OCI-LY7 (cell line): ENCODE measurements at places on chromosomes 1 and 21.

GRCh38 chr1:57218487-57219079, 205.3 kb downstream of the DAB1 start:
- no peak for DNase-seq

GRCh38 chr1:16677552-16678431, 11.0 kb upstream of the RNU1-3 start:
- DNase-seq, result peak; percentile 16

- peak; percentile 56 for DNase-seq
These were observed 52.0 kb downstream of the OLIG1 start for GRCh38 chr21:33121715-33122475.

- no peak for DNase-seq
These were observed 5.7 kb upstream of the SVBP start for GRCh38 chr1:42822800-42823392.

- DNase-seq, result peak; percentile 92
These were observed 10.7 kb downstream of the FMOD start for GRCh38 chr1:203340112-203340790.

- no peak for DNase-seq
These were observed 244.4 kb downstream of the FOXD2 start for GRCh38 chr1:47682198-47682597.

DNA sequence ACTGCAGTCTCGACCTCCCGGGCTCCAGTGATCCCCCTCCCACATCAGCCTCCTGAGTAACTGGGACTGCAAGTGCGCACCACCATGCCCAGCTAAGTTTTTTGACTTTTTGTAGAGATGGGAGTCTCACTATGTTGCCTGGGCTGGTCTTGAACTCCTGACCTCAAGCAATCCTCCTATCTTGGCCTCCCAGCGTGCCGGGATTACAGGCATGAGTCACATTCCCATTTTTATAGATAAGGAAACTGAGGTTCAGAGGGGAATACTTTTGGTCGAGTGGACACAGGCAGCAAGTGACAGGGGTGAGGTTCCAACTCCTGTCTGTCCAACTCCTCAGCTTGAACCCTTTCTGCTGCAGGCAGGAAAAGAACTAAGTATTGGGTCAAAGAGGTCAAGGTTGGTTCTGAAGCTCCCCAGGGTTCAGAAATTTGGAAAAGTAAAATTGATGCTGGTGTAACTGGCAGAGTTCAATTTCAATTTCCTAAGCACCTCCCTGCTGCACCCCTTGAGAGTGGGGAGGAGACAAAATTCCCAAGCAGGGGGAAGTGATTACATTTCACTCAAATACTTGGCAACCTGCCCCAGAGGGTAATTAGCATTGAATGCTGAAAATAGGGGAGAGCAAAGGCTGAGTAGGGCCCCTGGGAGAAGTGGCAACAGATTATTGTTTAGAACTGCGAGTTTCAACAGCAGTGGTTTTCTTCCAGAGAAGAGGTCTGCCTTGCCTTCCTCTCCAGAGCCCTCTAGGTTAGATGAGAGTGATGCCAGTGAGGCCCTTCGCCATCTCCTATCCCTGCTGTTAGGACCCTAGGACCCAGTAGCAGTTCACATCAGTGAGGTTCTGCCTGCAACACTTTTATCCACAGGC, 17.5 kb upstream of the ALPL start:
- DNase-seq, result no peak

GRCh38 chr1:19122668-19123067, 87.4 kb downstream of the UBR4 start:
- no peak for DNase-seq

DNA sequence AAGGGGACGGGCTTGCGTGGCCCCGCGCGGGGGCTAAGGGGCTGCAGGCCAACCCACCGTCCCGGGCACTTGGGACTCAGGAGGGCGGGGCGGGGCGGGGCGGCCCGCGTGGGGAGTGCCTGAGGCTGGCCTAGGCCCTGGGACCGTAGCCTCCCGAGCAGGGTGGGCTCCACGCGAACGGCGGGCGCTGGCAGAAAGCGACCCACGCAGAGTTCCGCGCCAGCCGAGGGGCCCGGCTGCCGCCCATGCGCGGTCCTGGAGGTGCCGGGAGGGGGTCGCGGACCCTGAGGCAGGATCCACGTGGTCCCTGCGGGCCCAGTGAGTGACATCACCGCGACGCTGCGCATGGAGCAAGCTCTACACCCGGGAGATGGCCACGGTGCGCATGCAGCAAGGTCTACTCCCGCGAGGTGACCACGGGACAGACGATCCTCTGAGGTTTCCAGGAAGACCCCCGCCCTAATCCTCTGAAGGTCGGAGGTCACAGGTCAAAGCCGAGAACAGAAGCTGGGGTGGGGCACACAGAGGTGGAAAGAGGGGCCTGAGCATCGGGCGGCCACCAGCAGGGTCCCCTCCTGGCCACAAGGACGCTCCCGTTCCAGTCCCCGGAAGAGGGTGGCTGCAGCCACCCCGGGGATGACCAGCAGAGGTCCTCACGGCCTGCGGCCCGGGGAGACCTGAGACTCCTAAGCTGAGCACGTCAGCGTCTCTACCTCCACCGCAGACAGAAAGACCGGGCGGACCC, 13.5 kb upstream of the SLC19A1 start:
- peak; percentile 69 for DNase-seq

DNA sequence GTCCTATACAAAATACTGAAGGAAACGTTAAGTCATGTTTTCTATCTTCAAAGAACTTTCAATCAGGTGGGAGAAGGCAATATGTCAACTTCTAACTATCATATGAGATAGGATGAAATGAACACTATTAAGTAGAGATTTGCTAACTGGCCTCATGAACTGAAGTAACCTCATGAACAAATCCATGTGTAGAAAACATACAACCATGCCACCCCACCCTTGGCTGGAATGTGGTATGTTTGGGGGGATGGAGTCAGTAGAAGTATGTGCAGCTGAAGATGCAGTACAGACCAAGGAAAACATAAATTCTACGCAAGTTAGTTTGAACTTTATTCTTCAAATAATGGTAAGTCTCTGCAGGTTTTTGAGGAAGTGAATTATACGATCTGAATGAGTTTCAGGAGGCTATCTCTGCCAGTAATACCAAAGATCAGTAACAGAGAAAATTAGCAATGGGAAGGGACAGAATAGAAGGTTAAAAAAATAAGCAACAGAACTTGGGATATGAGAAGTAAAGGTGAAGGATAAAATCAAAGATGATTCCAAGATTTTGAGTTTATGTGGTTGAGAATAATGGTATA, 4.5 kb downstream of the TRMT1L start:
- no peak for DNase-seq

- peak; percentile 76 for DNase-seq
These were observed 5.0 kb downstream of the PRELP start for GRCh38 chr1:203480525-203481084.

GRCh38 chr1:23408797-23409290, 15.7 kb downstream of the TCEA3 start:
- no peak for DNase-seq

GRCh38 chr1:119080586-119080985, 59.9 kb downstream of the WARS2 start:
- no peak for DNase-seq

GRCh38 chr21:35720208-35720731, 340.1 kb downstream of the SETD4 start:
- DNase-seq, result no peak

GRCh38 chr1:85568151-85568550, 12.4 kb upstream of the CCN1 start:
- no peak for DNase-seq

DNA sequence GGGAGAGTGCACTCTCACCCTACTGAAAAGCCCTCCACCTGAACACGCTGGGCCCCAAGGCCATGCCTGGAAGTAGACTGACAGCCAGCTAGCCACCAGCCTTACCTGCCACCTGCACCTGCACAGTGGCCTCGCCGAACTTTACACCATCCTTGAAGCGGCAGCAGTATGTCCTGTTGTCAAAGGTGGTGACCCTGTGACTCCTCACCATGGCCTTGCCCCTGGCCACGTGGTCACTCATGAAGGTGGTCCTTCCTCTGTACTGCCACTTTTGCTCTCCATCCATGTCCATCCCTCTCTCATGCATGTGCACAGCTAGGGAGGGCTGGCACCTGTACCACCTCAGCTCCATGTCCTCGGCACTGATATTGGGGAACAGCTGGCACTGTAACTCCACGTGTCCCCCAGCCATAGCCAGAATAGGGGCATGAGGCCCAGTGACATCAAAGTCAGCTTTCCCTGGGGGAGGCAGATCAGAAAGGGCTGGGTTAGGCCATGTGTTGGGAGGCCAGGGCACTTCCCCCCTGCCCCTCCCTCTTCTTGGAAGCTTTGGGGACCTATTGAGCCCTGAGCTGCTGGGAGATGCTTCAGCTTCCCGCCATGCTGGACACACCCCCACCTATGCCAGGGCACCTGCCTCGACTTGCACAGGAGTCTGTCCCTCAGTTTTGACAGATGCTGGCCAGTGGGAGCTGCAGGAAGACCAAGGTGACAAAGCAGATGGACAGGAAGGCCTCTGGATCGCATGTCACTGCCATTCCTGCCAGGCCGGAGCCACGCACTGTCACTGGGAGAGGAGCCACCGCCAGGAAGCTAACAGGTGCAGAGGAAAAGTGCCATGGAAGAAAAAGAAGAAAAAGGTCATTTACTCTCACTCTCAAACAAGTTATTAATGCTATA, 24.6 kb downstream of the RNF187 start:
- DNase-seq, result no peak

GRCh38 chr21:25862112-25862511, 127.3 kb downstream of the GABPA start:
- DNase-seq, result no peak

- no peak for DNase-seq
These were observed 21.5 kb downstream of the PADI2 start for GRCh38 chr1:17097787-17098186.

GRCh38 chr1:221698579-221699349, 43.1 kb downstream of the DUSP10 start:
- DNase-seq, result no peak

GRCh38 chr21:41369105-41369919, 7.5 kb downstream of the MX2 start:
- peak; percentile 71 for DNase-seq

GRCh38 chr1:41431490-41432350, 52.8 kb downstream of the EDN2 start:
- DNase-seq, result no peak

- DNase-seq, result no peak
These were observed 220.0 kb downstream of the RERE start for GRCh38 chr1:8597455-8597854.

DNA sequence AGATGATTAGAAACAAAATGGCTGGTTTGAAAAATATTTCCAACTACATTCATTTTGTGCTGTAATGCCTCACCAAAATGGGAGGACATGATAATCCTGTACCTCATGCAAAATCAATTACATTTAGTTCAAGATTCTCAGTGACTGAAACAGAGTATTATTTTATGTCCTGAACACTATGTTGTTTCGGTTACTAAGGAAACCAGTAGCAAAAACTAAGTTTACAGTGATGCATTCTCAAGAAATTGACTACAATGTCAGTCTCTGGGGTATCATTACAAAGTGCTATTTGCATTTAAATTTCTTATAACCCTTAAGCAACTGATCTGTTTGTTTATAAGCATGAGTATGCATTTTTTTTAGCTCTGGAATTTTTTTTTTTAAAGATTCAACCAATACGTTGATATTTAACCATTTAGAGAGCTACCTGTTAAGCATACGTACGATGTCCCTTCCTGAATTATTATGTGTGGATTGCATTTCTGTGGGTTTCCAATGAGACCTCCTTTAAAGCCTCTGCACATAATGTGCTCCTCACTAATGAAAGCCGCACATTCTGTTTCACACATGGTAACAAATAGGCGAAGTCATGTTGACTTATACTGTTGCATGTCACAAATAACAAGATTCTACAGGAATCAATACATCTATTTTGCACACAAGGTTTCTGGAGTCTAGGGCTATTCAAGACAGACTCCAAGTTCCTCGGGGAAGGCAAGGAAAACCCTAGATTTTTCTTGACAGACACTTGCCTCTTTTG, 1035.7 kb downstream of the ADGRL2 start:
- DNase-seq, result no peak

DNA sequence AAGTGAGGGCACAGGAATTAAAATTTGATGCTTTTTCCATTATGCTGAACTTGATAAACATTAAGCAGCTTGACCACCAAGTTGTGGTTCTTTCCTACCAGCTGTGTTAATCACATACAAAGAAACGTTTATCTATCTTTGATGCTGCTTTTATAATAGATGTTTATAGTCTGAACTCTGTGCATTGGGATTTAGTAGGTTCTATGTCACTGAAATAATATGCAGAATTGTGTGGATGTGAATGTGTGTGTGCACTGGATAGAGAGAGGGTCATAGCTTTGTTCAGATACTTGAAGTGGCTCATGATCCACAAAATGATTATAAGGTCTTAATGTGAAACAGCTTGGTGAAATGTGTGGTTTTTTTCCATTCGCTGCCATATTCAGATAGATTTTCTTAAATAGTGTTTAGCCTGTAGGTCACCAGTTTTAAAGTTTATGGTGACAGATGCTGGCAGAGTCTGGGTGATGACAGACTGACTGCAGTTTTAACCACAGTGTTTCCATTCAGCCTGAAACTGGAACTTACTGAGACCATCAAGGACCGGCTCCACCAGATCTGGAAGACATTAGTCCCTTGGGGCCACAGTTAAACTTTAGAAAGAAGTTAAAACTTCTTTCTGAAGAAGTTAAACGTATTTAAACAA, 10.2 kb downstream of the DDI2 start:
- DNase-seq, result no peak

- DNase-seq, result no peak
These were observed 153.9 kb downstream of the PEX14 start for GRCh38 chr1:10628685-10629084.

DNA sequence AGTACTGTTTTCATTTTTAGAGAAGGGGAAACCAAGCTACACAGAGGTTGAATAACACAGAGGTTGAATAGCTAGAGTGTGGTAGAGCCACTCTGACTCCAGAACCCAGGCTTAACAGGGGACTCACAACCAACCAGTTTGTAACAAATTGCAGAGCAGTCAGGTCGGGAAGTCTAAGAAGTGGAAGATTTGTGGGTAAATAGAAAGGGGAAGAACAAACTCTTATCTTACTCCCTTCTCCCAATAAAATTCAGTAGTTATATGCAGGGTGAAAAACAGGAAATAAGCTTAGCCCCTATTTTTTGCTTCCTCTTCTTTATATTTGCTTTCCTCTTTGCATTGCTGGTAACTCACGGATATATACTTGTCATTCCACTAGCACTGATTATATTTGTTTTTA, 23.2 kb downstream of the CDC42 start:
- DNase-seq, result no peak

GRCh38 chr1:178506669-178507068, 6.2 kb upstream of the TEX35 start:
- DNase-seq, result no peak
